ENCODE measurements at places on chromosomes 1 and 21.

DNA sequence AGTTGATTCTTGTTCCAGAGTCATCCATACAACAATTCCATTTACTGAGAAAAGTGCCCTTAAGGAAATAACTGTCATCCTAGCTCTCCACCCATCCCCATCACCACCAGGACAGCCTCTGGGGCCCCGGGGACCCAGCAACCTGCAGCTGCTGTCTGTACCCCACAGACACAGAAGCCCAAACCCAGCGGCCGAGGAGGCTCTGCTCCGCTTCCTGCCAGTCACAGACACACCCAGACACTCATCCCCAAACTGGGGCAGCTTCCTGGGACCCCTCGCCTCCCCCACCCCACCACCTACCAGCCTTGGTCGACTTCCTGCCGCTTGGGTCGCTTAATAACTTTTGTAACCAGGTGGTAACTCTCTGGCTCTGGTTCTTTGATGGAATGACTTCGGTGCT, 121.6 kb upstream of the SLC25A33 start:
- no peaks in the 10 kb centered on the region for H3K27me3 ChIP-seq

- H3K4me1 ChIP-seq, result peaks cover 31% of the 10 kb centered on the region
- H3K27me3 ChIP-seq, result peaks cover 91% of the 10 kb centered on the region
- peak; percentile 83 for DNase-seq
These were observed at the start of gene CAMK2N1 for GRCh38 chr1:20485527-20486456. CAMK2N1 (minus strand) TSS chr1:20486210; CDS start chr1:20485379, 831 bp downstream.

- no peaks in the 10 kb centered on the region for H3K27me3 ChIP-seq
- H3K27ac ChIP-seq, result no peak within 1 kb of the TSS
- H3K4me1 ChIP-seq, result peaks cover 7% of the 10 kb centered on the region
- peaks cover 70% of the 10 kb centered on the region for H3K36me3 ChIP-seq
- H3K4me3 ChIP-seq, result no peak within 1 kb of the TSS
These were observed at the start of gene MSH4 for GRCh38 chr1:75796376-75797272. MSH4 (plus strand) TSS chr1:75796882; CDS start chr1:75796986, 104 bp downstream.

DNA sequence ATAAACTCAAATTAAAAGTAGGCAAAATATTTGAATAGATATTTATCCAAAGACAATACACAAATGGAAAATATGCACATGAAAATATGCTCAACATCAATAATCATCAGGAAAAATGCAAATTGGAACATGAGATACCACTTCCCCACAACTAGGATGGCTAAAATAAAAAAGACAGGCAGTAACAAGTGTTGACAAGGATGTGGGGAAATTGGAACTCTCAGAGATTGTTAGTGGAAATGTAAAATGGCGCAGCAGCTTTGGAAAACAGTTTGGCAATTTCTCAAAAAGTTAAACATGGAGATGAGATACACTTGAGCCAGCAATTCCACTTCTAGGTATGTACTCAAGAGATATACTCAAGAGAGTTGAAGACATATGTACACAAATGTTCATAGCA, 48.8 kb downstream of the NAV1 start:
- H3K4me1 ChIP-seq, result peaks cover 35% of the 10 kb centered on the region
- no peak for DNase-seq
- H3K36me3 ChIP-seq, result peaks cover 3% of the 10 kb centered on the region
- no peak overlapping the region for H3K4me3 ChIP-seq
- H3K27me3 ChIP-seq, result no peaks in the 10 kb centered on the region

DNA sequence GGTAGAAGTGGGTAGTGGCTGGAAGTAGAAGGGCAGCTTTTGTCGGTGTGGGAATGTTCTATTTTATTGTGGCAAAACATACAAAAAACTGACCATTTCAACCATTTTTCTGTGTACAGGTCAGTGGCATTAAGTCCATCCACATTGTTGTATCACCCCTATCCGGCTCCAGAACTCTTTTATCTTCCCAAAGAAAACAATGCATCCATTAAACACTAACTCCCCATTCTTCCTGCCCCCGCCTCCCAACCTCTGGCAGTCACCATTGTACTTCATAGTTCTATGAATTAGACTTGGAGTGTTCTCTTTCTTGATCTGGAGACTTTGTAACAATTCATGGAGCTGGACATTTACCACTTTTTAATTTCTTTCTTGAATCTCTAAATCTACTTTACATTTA, 55.7 kb downstream of the DEGS1 start:
- no peaks in the 10 kb centered on the region for H3K27me3 ChIP-seq
- H3K27ac ChIP-seq, result no peak overlapping the region
- H3K4me3 ChIP-seq, result no peak overlapping the region
- no peak for DNase-seq
- no peaks in the 10 kb centered on the region for H3K4me1 ChIP-seq

GRCh38 chr1:228061411-228062084, 21.0 kb upstream of the ARF1 start:
- H3K36me3 ChIP-seq, result no peaks in the 10 kb centered on the region
- H3K4me3 ChIP-seq, result no peak overlapping the region

DNA sequence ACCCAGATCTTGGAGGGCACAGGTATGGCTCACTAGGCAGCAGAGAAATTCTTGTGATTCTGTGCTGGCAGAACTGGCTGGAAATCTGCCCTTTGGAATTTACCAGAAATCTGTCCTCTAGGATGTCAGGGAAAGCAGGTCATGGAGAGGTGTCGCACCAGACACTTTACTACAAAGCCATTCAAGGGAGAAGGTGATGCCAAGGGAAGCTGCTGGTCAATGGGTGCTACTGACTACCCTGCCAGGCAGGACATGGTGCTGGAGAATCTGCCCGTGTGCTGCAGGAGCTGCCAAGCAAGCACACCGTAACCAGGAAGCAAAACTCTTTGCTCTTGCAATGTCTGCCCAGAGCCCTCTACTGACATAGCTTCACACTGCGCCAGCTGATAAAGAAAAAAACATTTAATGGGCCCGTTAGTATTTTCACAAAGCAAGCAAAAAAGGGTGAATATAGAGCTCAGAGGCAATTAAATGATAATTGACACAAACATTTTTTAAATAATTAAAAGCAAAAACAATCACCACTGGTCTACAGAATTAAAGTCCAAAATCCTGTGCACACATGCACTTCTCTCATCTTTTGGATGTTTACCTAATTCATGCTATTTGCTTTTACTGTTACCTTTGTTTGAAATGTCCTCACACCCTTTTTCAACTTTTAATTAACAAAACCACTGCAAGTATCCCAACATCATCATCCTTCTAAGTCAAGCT, 7.2 kb upstream of the FBXO28 start:
- no peak for DNase-seq
- no peak overlapping the region for H3K4me3 ChIP-seq
- H3K27me3 ChIP-seq, result peaks cover 29% of the 10 kb centered on the region
- H3K4me1 ChIP-seq, result no peaks in the 10 kb centered on the region
- H3K36me3 ChIP-seq, result no peaks in the 10 kb centered on the region
- no peak overlapping the region for H3K27ac ChIP-seq
